Activated naive CD8-positive, alpha-beta T cell treated with anti-CD3 and anti-CD28 coated beads, Interleukin-2, amount 50 U/mL, for 24 hours (primary cell): ENCODE measurements at places on chromosomes 11 and 22.
A peak's percentile ranks its signal among the peaks of the same experiment; 100 is the strongest.

GRCh38 chr11:35334385-35335090 is 84.8 kb downstream of the SLC1A2 start:
- H3K4me3 ChIP-seq, result no peak overlapping the region
- no peak for DNase-seq
- peaks cover 56% of the 10 kb centered on the region for H3K4me1 ChIP-seq
- H3K36me3 ChIP-seq, result peaks cover 2% of the 10 kb centered on the region

DNA sequence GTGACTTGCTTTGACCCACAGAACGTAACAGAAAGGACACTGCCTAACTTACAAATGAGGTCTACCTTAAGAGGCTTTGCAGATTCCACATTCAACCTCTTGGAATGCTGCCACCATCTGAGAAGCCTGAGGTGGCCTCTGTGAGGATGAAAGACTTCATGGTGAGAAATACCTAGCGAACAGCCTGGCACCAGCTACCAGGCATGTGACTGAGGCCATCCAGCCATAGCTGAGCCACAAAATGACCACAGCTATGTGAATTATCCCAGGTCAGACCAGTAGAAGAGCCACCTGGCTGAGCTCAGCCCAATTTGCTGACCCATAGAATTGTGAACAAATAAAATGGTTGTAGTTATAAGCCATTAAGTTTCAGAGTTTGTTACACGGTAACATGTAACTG is 37.5 kb downstream of the PPARA start:
- H3K27me3 ChIP-seq, result no peaks in the 10 kb centered on the region
- H3K27ac ChIP-seq, result no peak overlapping the region
- peaks cover 10% of the 10 kb centered on the region for H3K36me3 ChIP-seq
- no peak for DNase-seq

GRCh38 chr11:2422461-2423156 is 21.7 kb downstream of the TRPM5 start:
- no peak overlapping the region for H3K27ac ChIP-seq
- peaks cover 2% of the 10 kb centered on the region for H3K4me1 ChIP-seq
- H3K27me3 ChIP-seq, result no peaks in the 10 kb centered on the region

DNA sequence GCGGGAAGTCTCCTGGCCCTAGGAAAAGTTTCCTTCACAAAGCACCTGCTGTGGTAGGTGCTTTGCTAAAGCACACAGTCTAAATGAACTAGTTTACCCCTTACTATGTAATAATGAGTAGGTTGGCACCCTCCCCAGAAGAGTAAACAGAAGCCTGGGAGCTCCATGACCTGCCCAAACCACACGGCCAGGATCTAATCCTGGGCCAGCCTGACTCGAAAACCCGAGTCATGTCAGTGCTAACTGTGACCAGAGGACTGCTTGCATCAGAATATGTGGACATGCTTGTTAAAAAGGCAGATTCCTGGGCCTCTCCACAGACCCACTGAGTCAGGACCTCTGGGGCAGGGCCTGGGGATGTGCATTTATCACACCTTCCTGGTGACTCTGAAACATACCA is 67.7 kb downstream of the PANX1 start:
- H3K27ac ChIP-seq, result no peak overlapping the region
- no peaks in the 10 kb centered on the region for H3K4me1 ChIP-seq
- DNase-seq, result no peak
- H3K4me3 ChIP-seq, result no peak overlapping the region
- H3K36me3 ChIP-seq, result no peaks in the 10 kb centered on the region

GRCh38 chr22:34427436-34427835 is 507.2 kb upstream of the LARGE1 start:
- H3K4me3 ChIP-seq, result no peak overlapping the region
- peaks cover 10% of the 10 kb centered on the region for H3K27me3 ChIP-seq
- no peak overlapping the region for H3K27ac ChIP-seq
- no peak for DNase-seq
- H3K4me1 ChIP-seq, result no peaks in the 10 kb centered on the region

- H3K4me1 ChIP-seq, result no peaks in the 10 kb centered on the region
- no peak for DNase-seq
- H3K4me3 ChIP-seq, result no peak overlapping the region
Observed at GRCh38 chr11:23151819-23152218, 291.5 kb upstream of the CCDC179 start.

- peak within 1 kb of the TSS; percentile 84 for H3K27ac ChIP-seq
- H3K36me3 ChIP-seq, result peaks cover 14% of the 10 kb centered on the region
- peak within 1 kb of the TSS; percentile 85 for H3K4me3 ChIP-seq
- no peaks in the 10 kb centered on the region for H3K27me3 ChIP-seq
Observed at GRCh38 chr11:47565340-47566148, at the start of gene PTPMT1. Gene PTPMT1 (plus strand): TSS chr11:47565599. CDS start chr11:47565623, 24 bp downstream.

- DNase-seq, result no peak
- no peak overlapping the region for H3K27ac ChIP-seq
- no peaks in the 10 kb centered on the region for H3K36me3 ChIP-seq
- H3K27me3 ChIP-seq, result no peaks in the 10 kb centered on the region
- H3K4me3 ChIP-seq, result no peak overlapping the region
Observed at GRCh38 chr11:47130543-47130942, 46.1 kb downstream of the ARFGAP2 start.

GRCh38 chr11:130429120-130429681 is 792 bp upstream of the ADAMTS8 start:
- DNase-seq, result no peak
- H3K4me3 ChIP-seq, result peak overlapping the region; percentile 65
- H3K27ac ChIP-seq, result no peak overlapping the region
- H3K36me3 ChIP-seq, result no peaks in the 10 kb centered on the region
- H3K27me3 ChIP-seq, result peaks cover 58% of the 10 kb centered on the region
